ENCODE measurements at places on chromosomes 11 and 22.

GRCh38 chr11:73761403-73761945, 600 bp upstream of the RAB6A start:
- DNase-seq, result no peak

GRCh38 chr22:49019737-49020713, 807.6 kb downstream of the BRD1 start:
- DNase-seq, result no peak

- DNase-seq, result no peak
These were observed 11.9 kb upstream of the CSF2RB start for GRCh38 chr22:36901411-36902142.

- DNase-seq, result no peak
These were observed 11.7 kb downstream of the MIAT start for GRCh38 chr22:26669060-26669481.

DNA sequence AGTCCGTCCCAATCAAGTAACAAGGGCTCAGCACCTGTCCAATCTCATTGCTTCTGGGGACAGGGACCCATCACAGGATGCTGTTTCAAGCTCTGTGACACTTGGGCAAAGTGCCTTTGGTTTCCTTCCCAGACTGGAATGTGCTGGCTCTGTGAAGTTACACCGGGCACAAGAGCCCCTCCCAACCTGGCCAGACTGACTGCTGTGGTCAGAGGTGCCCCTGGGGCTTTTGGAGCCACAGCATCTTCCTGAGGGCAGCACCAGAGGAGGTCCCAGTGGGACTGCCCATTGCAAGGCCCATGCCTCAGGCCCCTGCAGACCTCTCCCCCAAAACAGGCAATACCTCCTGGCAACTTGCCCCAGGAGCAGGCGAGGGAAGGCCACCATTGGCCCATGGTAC, 155.2 kb upstream of the GRK3 start:
- no peak for DNase-seq

Measured in stimulated activated CD8-positive, alpha-beta memory T cell treated with anti-CD3 and anti-CD28 coated beads, Interleukin-4, amount 100 ng/mL, for 24 hours (primary cell).